ENCODE measurements at places on chromosomes 11 and 22.
A peak's percentile ranks its signal among the peaks of the same experiment; 100 is the strongest.

- no peak for DNase-seq
These were observed 378.2 kb downstream of the OPCML start for GRCh38 chr11:133154076-133154475.

GRCh38 chr22:31083923-31084810, 3.0 kb downstream of the SMTN start:
- DNase-seq, result no peak

- no peak for DNase-seq
These were observed 23.9 kb upstream of the CRTAM start for GRCh38 chr11:122814401-122814800.

- DNase-seq, result peak; percentile 56
These were observed 8.1 kb downstream of the WNT7B start for GRCh38 chr22:45968751-45969413.

- peak; percentile 45 for DNase-seq
These were observed 60.2 kb downstream of the BRD1 start for GRCh38 chr22:49767355-49768062.

DNA sequence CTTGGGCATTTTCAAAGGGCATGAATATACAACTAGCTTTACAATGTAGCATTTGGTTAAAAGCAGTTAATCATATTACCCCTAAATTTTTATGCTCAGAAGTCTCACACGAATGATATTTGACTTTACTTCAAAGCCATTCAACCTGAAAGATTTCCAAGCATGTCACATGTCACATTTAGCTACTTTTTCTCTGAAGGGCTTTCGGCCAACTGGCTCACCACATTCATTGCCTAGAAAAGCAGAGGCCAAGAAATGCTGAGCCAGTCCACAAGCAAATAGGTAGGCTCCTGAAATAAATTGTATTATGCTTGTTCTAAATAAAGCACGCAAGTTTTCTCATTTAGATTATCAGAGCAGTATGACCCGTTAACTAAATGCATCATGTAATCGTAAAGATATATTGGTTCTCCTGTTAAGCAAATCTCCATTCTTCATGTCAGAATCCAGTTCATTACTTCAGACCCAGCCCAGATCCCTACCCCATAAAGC, 30.6 kb downstream of the PAX6 start:
- no peak for DNase-seq

- no peak for DNase-seq
These were observed 3.4 kb downstream of the RCE1 start for GRCh38 chr11:66846671-66847091.

DNA sequence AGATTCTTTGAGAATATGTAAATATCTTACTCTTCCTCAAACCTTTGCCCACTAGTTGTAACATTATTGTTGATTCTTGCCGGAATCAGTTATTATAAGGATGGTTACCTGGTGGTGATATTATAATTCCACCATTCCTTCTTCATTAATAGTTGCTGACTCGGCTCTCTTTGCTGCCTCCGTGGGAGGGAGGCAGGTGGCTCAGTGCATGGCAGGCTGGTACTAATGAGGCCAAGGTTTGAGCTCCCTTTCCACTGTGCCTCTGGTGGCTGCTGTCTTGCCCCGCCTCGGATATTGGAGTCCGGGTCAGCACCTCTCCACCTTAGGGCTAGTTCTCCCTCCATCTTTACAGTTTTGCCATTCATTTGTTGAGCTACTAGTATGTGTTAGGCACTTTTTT, 12.7 kb downstream of the CD6 start:
- no peak for DNase-seq

- DNase-seq, result no peak
These were observed 153.2 kb upstream of the NARS2 start for GRCh38 chr11:78727816-78728215.

DNA sequence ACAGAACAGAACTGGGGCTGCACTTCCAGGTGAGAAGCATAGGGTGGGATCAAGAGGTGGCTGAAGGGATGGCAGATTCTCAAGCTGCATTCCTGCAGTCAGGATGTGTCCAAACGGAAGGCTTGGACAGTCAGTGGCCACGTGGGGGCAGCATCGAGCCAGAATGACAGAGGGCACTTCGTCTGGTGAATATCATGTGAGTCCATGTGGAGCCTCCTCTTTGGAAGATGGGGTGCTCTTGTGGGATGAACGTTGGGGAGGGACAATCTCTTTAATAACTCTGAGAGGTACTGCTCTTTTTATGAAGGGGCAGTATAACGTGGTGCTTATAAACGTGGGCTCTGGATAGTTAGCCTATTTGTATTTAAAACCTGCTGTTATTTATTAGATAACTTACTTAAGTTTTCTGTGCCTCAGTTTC, 154.9 kb upstream of the NAV2 start:
- DNase-seq, result peak; percentile 80

GRCh38 chr22:41862160-41862529, 29.2 kb downstream of the SREBF2 start:
- no peak for DNase-seq

- DNase-seq, result no peak
These were observed 69.9 kb downstream of the FZD4 start for GRCh38 chr11:86885311-86885710.

DNA sequence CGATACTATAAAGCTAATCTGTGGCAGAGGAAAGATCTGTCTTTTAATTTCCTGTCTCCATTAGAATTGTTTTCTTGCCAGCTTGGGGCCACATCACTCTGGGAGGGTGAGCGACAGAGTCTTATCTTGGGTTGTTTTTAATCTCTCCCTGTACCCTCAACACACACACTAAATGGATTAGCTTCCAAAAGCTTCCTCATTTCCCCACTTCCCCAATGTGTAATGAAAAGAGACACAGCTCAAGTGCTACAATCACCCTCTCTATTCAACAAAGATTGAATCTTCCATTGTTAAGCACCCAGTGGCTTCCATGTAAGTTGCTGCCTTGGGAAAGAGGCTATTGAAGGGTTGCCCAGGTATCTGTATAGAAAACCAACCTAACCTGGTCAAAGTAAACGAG, 6.1 kb upstream of the ASCL3 start:
- DNase-seq, result no peak

DNA sequence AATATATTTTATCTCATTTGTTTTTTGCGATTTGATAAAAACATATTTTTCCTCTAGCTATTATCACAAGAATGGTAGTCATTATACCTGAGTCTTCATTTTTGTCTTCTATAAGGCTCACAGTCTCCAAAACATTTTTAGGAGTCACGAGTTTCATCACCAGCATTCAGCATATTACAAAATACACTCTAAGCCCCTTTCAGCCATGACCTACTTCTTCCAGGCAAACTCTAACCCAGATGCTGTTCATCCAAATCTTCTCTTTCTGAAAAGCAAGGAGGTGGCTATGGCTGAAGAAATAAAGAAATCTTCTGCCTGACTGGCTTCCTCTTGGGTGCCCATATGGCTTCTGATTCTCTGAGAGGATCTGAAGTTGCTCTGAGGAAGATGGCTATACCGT, 35.7 kb upstream of the USP47 start:
- DNase-seq, result no peak

DNA sequence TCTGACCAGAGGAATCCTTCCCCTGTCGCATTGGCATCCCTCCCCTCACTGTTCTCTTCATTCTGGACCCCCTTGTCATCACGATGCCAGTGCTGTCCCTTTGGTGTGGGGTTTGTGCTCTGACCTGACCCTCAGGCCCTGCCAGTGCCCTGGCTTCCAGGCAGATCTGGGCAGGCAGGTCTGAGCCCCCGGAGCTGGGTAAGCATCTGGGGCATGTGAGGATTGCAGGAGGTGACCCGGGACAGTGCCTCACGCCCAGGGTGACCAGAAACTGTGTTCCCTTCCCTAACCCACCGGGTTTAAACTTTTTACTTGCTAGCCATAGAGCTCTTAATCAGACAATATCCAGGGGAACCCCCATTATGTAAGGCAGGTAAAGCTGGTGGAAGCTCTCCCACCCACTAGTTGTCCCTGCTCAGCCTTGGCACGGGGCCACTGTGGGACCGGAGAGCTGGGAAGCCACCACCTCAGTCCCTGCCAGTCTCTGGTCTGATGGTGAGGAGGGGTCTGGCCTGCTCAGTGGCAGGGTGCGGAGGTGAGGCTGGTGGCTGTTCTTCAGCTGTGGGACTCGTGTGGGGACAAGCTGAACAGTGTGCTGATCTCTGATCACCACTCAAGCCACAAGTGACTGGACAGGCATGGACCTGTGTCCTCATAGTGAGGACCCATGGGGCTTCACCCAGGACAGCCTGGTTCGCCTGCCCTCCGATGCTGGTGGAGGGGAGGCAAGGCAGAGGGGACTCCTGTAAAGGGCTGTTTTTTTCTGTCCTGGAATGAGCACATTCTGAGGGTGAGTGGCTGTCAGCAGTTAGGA, 38.0 kb downstream of the BCR start:
- no peak for DNase-seq

DNA sequence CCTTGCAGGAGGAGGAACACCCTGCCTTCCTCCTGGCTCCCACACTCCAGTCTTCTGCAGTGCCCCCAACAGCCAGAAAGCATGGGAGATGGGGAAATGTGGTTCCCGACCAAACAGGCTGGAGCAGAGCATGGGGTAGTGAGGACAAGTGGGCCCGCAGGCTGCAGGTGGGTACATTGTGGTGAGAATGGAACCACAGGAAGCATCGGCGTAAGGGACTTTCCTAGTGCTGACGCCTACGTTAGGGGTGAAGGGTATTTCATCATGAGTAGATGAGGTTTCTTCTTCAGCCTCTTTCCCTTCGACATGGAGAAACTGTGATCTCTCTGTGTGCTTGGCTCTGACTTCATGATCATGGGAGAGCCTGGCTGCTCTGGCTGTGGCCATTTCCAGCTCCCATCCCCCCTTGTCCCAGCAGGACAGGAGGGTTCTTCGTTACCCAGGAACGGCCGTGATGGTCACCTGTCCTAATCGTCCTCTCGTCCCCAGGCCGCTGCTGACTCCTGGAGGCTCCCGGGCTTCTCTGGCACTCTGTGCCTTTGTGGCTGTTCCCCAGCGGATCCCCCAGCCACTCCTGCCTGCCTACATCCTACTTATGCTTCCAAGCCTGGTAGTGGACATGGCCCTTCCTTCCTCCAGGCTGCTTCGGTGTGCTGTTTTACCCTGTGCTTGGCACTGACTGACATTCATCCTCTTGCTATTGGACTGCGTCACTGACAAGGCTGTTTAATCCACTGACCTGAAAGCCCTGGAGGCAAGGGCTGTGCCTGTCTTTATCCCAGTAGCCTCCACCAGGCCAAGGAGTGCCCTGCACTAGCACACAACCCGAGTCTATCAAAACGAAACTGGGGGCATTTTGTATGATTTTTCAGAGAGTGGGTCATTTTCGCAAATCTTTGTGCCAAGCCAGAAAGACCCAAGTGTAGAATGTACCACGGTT, 65.2 kb upstream of the CECR2 start:
- no peak for DNase-seq

GRCh38 chr22:31045900-31046538, 35.1 kb upstream of the SMTN start:
- DNase-seq, result no peak

GRCh38 chr22:16967453-16968217, 40.4 kb downstream of the GAB4 start:
- DNase-seq, result no peak

- DNase-seq, result no peak
These were observed 48.7 kb downstream of the FDX1 start for GRCh38 chr11:110478410-110478809.

- DNase-seq, result no peak
These were observed 229.1 kb downstream of the LARGE1 start for GRCh38 chr22:33691057-33691630.

- peak; percentile 36 for DNase-seq
These were observed 847 bp downstream of the ME3 start for GRCh38 chr11:86671531-86672006.

DNA sequence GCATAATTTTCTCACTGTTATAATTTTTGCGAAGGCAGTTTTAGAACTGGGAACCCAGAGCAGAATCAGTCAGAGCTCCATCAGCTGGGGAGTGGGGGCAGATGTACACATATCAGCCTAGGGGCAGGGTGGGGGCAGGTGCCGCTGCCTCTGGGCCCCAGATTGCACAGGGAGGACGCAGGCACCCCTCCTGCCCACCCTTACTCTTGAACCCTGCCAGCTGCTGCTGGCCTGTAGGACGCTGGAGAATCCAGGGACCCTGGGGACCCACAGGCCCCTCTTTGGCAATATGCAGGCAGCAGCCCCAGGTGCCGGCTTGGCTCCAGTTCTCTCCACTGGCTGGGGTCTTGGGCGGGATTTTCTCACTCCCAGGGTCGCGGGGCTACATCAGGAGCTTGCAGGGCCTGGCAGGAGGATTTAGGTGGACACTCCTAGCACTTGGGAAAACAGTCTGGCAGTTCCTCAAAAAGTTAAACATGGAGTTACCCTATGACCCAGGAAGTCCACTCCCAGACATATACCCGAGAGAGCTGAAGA, 8.8 kb upstream of the CAPN5 start:
- no peak for DNase-seq

- no peak for DNase-seq
These were observed 34.5 kb downstream of the KIAA0930 start for GRCh38 chr22:45206233-45206632.

DNA sequence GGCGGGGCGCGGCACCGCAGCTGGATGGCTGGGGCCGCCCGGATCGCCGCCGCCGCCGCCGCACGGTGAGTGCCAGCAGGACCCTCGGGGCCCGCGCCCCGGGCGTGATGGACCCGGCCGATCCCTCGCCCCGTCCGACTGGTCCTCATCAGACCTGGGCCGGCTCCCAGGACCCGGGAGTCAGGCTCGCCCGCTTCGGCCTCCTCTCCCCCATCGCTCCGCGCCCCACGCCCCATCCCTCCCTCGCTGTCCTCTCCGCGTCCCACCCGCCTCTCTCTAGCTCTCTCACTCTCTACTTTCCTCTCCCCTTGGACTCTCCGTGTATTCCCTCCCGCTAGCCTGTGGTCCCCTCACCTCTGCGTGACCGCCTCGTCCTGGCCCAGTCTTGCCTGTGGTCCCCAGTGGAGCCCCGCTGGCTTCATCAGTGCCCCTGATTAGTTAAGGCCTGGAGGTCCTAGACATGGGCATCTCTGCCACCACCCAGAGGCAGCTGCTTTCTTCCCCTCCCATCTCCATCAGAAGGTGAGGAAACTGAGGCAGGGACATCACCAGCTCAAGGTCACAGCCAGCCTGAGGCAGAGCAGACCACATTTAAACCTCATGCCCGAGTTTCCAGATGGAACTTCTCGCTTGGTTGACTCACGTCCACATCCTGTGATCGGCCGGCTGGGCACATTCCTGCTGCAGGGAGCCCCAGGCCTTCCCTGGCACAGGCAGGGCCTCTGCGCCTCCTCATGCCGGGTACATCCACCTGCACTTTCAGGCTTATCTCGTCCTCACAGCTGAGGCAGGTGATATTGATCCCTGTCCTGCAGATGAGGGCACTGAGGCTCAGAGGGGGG, 429 bp downstream of the SLC39A13 start:
- DNase-seq, result peak; percentile 84

DNA sequence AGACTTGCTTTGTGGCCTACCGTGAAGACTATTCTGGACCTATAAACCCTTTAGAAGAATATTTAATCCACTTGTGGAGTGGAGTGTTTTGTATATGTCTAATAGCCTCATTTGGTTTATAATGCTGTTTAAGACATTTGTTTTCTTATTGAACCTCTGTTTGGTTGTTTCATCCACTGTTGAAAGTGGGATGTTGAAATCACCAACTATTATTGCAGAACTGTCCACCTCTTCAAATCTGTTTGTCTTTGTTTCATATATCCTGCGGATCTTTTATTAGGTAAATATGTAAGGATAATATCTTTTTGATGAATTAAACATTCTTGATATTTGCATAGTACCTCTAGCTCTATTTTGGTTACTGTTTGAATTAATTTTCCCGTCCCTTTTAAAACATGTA, 49.1 kb downstream of the XKR3 start:
- no peak for DNase-seq
